ENCODE measurements at places on chromosomes 13 and 19.

DNA sequence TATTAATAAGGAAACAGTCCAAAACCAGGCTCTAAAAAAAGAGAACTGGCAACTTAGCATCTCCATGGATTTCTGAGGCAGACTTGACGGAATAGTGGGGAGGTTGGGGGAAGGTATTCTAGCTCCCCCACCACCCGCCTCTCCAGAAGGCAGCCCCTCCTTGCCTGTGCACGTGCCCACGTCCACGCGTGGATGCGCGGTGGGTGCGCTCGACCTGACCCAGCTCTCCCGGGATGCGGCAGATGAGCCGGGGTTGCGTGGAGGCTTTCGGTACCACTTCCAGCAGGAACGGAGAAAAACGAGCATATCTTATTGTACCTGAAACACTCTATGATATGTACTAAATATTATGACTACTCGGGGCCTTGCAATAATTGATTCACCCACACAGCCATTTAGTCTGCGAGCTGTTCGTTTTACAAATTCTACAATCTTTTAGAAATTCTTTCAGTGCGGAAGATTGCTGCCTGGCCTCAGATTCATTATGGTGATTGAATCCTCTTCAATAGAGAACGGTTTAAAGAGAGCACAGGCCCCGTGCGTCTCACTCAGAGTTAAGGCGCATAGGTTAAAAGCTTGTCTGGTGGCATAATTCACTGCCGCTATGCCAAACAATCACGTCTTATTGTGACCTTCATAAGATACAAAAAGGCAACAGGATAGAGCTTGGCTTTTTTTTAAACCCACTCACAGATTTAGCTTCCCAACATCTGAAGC is 117.9 kb downstream of the URI1 start:
- DNase-seq = no peak

GRCh38 chr13:96650301-96650886 is 343.9 kb downstream of the OXGR1 start:
- peak; percentile 44 for DNase-seq

DNA sequence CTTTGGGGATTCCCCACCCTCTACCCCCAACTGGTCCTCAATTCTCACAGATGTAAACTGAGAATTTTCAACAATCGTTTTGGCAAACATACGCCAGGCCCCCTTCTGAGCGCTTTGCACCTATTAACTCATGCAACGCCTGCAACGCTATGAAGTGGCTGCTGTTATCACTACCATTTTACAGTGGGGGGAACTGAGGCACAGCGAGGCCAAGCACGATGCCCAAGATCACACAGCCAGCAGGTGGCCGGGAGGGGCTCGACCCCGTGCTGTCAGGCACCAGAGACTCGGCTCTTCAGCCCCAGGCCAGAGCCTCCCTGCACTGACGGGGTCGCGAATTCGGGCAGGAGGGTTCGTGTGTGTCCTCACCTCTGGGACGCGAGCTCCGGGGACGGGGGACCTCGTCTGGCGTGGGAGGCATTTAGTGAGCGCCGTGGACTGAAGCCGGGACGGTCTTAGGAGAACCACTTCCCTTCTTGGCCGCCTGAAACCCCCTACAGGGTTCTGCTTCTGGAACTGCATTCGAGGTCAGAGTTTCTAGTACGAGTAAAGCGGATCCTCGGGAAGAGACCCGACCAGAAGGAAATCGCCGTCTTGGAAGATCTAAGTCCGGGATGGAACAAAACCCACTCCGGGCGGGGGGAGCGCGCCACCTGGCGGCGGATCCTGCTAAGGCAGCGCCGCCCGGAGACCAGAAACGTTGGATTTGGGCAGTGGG is 21.0 kb downstream of the ZNF114 start:
- DNase-seq = peak; percentile 85

DNA sequence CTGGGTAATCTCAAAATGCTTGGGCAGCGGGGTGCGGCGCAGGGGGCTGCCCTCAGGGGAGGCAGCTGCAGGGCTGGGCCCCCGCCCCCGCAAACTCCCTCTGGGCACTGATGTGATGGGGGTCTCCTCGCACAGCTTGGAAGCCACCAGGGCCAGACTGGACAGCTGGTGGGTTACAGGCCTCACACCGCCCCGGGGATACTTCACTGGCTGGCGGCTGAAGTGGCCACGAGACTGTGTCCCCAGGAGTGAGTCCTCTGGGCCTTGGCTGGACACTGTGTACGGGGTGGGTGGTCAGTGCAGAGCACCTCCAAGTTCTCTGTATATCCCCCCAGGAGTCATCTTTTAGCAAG is 2.0 kb upstream of the LPAR2 start:
- DNase-seq = no peak

- no peak for DNase-seq
These were observed 13.6 kb upstream of the DACT3 start for GRCh38 chr19:46674416-46675178.

GRCh38 chr19:38557205-38557799 is 60.5 kb downstream of the MAP4K1 start:
- DNase-seq = no peak

DNA sequence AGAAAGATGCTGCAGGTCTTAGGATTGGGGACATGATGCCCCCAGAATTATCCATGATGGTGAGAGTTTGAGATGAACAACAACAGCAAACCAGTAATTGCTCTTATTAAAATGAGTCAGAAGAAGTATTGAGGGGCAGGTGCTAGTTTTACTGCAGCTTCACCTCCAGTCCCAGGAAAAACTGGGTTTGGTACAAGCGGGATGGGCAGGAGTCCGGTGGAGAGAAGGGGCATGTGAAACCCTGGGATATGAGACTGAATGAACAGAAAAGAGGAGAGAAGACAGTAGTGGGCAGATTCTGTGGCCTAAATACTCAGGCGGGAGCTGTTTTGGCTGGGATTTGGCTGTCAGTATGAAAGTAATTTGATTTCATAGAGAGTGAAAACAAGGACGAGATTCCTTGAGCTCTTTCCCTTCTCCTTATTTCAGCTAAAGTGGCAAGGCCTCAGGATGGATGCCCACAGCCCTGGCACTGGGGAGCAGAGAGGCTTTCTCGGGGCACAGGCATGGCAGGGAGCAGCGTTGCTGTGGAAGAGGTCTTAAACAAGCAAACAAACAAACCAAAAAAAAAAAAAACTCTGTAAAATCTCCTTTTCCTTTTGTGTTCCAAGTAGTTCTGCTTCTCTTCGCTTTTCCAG is 30.7 kb downstream of the NFIX start:
- DNase-seq = no peak

DNA sequence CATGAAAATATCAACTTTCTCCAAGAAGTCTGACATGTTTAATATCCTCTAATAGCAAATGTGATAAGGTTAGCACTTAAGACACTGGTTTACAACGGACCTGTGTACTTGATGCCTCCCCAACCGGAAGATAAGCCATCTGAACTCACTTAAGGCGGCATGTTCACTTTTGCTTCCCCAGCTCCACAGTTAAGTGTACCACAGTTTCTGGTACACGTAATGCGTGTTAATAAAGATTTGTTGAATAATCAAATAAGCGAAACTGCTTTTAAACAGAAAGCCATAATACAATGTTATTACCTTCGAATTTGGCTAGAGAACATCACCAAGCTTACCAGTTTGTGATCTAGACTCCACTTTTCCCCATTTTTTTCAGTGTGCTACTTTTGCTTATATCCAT is 1.4 kb upstream of the PAN3 start:
- peak; percentile 9 for DNase-seq

DNA sequence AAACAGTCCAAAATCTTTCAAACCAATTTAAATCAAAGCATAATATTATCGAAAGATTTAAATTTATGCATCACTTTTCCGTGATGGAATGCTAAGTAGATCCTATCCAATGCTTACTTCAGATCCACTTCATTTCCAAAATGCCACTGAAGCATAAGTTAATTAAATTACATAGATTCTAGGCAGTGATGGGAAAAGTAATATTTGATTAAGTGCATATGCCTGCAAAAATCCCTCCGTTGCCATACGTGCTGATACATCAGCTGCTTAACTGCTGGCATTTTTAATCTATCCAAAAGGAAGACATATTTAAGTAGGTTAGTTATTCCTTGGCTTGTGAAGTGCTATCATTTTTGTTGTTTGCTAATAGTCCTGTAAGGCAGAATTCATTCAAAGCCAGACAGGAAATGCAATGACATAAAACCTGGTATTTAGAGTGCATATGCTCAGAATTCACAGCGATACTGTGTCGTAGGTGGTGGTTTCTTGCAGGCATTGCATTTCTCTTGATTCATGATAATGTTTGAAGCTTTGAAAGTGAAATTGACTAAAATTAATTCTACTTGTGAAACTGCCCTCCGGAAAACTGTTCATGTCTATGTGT is 738.3 kb upstream of the GPC6 start:
- no peak for DNase-seq

GRCh38 chr13:112734696-112735547 is 45.1 kb downstream of the ATP11A start:
- DNase-seq = no peak

DNA sequence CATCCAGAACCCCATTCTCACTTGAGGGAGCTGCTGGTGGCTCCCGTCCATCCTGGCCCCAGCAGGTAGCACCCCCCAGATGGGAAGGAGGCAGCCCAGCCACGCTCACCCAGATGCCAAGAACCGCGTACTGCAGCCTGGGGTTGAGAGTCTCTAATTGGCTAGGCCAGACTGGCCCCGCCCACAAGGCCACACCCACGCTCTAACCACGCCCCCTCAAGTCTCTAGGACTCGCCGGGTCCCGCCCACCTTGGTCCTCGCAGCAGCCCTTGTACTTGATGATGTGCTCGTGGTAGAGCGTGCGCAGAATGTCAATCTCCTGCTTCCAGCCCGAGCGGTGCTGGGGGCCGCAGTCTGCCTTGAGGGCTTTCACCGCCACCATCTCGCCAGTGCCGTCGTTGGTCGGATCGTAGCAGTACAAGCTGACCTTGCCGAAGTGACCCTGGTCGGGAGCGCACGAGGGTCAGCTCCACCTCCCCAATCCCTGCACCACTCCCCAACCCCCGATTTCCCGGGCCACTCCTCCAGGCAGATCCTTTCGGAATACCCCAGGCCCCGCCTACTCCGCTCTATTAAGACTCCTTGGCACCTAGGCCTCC is 14.5 kb upstream of the ICAM3 start:
- peak; percentile 45 for DNase-seq

DNA sequence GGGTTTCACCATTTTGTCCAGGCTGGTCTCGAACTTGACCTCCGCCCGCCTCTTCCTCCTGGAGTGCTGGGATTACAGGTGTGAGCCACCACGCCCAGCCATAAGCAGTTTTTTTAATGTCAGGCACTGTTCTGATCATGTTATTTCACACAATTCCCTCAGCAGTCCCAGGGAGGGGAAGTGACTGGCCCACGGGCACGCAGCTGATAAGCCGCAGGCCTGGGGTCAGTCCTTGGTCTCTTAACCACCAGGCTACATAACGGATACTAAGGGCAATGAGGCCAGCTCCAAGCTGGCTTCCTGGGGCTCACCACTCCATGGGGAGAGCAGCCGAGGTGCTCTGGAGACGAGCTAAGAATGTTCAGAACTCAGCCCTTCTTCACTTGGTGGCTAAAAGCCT is 13.5 kb downstream of the BRSK1 start:
- no peak for DNase-seq

DNA sequence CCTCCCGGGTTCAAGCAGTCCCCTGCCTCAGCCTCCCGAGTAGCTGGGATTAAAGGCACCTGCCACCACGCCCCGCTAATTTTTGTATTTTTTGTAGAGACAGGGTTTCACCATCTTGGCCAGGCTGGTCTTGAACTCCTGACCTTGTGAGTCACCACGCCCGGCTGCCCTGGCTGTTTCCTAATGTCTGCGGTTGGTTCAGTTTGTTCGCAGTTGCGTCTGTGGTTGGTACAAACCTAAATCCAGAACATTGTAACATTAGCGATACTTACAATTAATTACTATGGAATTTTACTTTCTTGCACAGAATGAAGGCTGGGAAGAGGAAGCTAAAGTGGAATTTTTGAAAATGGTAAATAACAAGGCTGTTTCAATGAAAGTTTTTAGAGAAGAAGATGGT is 38.1 kb downstream of the RNF17 start:
- DNase-seq = peak; percentile 31

DNA sequence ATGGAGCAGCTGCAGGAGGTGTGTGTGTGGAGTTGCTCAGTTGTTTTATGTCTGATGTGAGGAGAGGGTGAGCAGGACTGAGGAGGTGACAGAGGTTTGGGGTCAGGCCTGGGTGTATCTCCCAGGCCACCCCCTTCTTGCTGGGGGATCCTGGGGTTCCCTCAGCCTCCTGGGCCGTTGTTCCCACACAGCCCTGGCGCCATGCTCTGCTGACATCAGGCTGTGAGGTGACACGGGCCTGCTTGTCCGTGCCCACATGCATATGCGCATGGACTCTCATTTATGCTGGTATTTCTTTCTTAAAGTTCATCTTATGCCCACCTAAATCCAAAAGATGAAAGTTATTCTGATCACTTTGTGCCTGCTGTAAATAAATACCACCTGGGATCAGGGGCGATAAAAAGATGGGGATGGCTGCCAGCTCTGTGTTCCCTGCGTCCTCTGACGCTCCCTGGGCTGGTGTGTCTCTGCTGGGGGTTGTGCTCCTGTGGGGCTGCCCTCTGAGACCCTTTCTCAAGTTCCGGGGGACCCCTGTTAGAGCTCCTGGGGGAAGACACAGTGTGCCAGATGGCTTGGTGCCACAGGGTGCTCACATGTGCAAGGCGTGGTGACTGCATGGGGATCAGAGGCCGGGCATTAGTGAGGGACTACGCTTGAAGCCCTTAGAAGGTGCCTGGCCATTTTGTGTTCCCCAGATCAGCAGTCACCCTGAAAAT is 12.6 kb downstream of the NAXD start:
- DNase-seq = no peak

DNA sequence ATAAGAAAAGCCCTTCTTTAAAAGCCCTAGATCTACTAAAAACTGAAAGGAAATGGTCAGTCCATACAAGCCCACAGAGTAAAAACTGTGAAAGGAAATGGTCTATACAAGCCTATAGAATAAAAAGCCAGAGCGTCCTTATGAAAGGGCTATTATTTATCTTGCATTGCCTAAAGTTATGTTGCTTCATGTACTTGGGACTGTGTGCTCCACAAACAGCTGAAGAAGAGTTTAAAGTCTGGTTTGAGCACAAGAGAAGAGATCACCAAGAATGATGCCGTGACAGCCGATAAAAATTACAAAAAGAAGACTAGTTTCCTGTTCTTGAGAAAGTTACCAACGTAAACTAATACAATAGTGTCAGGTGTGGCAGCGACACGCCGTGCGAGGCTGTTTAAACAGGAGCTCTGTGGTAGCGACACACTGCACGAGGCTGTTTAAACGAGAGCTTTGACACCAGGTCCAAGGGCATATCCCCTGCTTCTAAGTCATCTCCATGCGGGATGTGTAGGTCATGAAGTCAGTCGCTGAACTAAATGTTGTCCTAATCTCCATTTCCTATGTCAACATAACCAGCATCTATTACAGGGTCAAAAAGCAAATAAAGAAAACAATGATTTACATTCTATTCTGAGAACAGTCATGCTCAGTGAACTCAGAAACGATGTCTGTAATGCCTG is 24.9 kb downstream of the PCID2 start:
- DNase-seq = no peak

All from GM23248 (cell line).